ENCODE measurements at places on chromosomes 2 and 18.

- DNase-seq, result no peak
Observed at GRCh38 chr2:218082586-218083351, 13.7 kb downstream of the RUFY4 start.

- no peak for DNase-seq
Observed at GRCh38 chr2:30781451-30781850, 25.8 kb downstream of the CAPN13 start.

- no peak for DNase-seq
Observed at GRCh38 chr2:239791526-239792404, 233.4 kb downstream of the NDUFA10 start.

DNA sequence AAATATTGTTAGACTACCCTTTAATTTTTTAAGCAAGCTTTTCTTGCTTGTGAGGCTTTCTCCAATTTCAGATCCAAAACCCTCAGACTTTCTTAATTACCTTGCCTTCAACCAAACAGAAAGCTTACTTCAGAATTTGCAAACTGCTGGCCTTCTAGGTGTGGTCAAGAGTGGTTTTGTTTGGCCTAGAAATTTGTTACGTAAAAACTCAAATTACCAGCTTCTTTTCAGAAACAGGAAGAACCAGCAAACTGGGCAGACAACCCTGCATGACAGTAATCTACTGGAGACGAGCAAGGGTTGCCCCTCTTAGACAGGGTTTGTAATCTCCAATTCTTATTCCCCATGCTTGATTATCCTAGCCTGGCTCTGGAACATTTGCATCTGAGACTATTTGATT is 27.1 kb downstream of the SRBD1 start:
- DNase-seq, result no peak

GRCh38 chr2:136128366-136128765 is 10.4 kb upstream of the CXCR4 start:
- DNase-seq, result no peak
